Chondrocyte (in vitro differentiated cells): ENCODE measurements at places on chromosomes 1 and 21. TPM values are rescaled to one million over a fixed set of nuclear protein-coding genes. Genes with fewer than 3 reads are reported as not detected.
A peak's percentile ranks its signal among the peaks of the same experiment; 100 is the strongest.

GRCh38 chr1:43659212-43660166, 9.5 kb downstream of the KDM4A start:
- no peak overlapping the region for H3K27ac ChIP-seq
- peaks cover 48% of the 10 kb centered on the region for H3K36me3 ChIP-seq
- H3K27me3 ChIP-seq = no peaks in the 10 kb centered on the region

GRCh38 chr21:45074818-45075595, 627 bp downstream of the ADARB1 start:
- peak overlapping the region; percentile 83 for H3K4me3 ChIP-seq
- H3K4me1 ChIP-seq = peaks cover 40% of the 10 kb centered on the region
- no peaks in the 10 kb centered on the region for H3K27me3 ChIP-seq
- H3K27ac ChIP-seq = peak overlapping the region; percentile 47
- H3K36me3 ChIP-seq = peaks cover 4% of the 10 kb centered on the region

DNA sequence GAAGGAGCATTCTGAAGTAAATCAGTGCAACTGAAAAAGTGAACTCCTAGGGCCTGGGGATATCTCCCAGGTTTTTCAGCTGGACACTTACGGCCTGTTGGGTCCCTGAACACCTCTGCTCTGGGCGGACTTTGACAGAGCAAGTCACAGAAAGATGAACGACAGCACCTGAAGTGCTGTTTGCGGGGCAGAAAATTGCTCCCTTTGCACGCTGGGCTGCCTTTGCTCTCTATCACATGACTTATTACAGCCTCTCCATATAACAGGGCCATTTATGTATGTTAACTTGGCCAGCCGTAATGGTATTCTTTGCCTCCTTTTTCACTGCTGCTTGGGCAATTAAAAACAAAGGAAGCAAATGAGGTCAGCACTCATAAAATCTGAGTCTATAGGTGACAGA, 332.9 kb downstream of the BARHL2 start:
- H3K36me3 ChIP-seq = no peaks in the 10 kb centered on the region
- H3K4me3 ChIP-seq = no peak overlapping the region
- peaks cover 4% of the 10 kb centered on the region for H3K27me3 ChIP-seq

GRCh38 chr21:43930074-43930847, 65.2 kb downstream of the AGPAT3 start:
- H3K27me3 ChIP-seq = no peaks in the 10 kb centered on the region
- no peaks in the 10 kb centered on the region for H3K36me3 ChIP-seq
- peak; percentile 81 for DNase-seq
- no peak overlapping the region for H3K4me3 ChIP-seq
- no peaks in the 10 kb centered on the region for H3K4me1 ChIP-seq

DNA sequence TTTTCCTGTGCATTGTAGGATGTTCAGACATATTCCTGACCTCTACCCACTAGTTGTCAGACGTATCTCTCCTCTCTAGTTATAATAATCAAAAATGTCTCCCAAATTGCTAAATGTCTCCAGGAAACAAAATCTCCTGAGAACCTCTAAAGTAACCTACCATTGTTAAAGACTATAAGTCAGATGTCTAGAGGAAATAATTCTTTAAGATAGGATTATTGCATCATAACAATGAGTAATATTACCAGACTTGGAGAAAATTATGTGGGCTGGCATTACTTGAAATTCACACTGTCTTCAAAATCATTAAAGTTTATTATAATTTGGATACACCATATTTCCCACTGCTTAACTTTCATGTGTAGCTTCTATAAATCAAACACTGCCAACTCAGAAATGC, 643.0 kb upstream of the ADGRL2 start:
- peak overlapping the region; percentile 32 for H3K27ac ChIP-seq
- H3K4me1 ChIP-seq = peaks cover 13% of the 10 kb centered on the region
- H3K27me3 ChIP-seq = no peaks in the 10 kb centered on the region
- no peaks in the 10 kb centered on the region for H3K36me3 ChIP-seq
- no peak overlapping the region for H3K4me3 ChIP-seq
- no peak for DNase-seq

Gene CRTC2
- 24.2 to 32.5 TPM (median 30.9 TPM) in 3 replicates for total RNA-seq

DNA sequence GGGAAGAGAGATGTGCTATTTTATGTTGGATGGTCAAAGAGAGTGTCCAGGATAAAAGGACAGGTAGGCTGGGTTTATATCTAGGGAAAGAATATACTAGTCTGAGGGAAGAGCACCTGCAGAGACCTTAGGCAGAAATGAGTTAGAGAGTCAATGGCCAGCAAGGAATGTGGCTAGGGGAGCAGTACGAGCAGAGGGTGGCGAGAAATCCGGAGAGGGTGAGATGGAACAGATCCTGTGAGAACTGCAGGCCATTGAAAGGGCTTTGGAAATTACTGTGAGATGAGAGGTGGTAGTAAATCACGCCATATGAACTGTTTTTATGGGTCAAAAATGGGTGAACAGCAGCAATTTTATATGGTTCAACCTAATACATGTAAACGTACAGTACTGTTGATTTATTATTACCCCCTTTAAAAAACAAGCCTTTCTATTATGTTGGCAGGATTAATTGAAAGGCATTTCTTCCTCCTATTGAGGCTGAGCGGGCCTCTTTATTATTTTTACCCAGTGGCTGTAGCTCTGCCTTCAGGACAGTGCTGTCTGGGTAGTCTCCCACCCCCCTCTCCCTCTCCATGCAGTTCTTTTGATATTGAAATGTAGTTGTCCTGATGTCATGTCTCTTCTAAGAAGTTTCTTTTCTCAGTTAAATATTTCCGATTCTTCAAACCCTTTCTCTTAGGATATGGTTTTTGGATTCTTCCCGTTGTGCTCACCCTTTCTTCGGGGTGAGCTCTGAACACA, 75.2 kb upstream of the CD1D start:
- H3K36me3 ChIP-seq = no peaks in the 10 kb centered on the region
- no peak for DNase-seq
- H3K27me3 ChIP-seq = peaks cover 2% of the 10 kb centered on the region
- no peak overlapping the region for H3K4me3 ChIP-seq
- peaks cover 4% of the 10 kb centered on the region for H3K4me1 ChIP-seq

Gene LCE3D
- total RNA-seq = not detected in 3 replicates

- DNase-seq = no peak
- peaks cover 12% of the 10 kb centered on the region for H3K4me1 ChIP-seq
- no peak overlapping the region for H3K4me3 ChIP-seq
- H3K27me3 ChIP-seq = no peaks in the 10 kb centered on the region
- peaks cover 7% of the 10 kb centered on the region for H3K36me3 ChIP-seq
Observed at GRCh38 chr21:41815652-41816582, 49.1 kb upstream of the RIPK4 start.

- no peaks in the 10 kb centered on the region for H3K36me3 ChIP-seq
- no peak for DNase-seq
- H3K27ac ChIP-seq = no peak overlapping the region
- peaks cover 26% of the 10 kb centered on the region for H3K4me1 ChIP-seq
- H3K4me3 ChIP-seq = no peak overlapping the region
Observed at GRCh38 chr1:109148987-109149561, 35.2 kb downstream of the ELAPOR1 start.

DNA sequence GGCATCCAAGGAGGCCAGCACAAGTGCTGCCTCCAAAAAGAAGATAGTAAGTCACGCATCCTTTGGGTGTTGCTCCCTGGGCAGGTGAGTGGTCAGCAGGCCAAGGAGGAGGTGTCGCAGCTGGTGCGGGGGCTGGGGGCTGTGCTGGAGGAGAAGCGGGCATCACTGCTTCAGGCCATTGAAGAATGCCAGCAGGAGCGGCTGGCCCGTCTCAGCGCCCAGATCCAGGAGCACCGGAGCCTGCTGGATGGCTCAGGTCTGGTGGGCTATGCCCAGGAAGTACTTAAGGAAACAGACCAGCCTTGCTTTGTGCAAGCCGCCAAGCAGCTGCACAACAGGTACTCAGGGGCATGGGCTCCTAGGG, 4.3 kb downstream of the TRIM46 start:
- DNase-seq = peak; percentile 51
- H3K36me3 ChIP-seq = peaks cover 17% of the 10 kb centered on the region
- no peaks in the 10 kb centered on the region for H3K27me3 ChIP-seq
- peaks cover 35% of the 10 kb centered on the region for H3K4me1 ChIP-seq

DNA sequence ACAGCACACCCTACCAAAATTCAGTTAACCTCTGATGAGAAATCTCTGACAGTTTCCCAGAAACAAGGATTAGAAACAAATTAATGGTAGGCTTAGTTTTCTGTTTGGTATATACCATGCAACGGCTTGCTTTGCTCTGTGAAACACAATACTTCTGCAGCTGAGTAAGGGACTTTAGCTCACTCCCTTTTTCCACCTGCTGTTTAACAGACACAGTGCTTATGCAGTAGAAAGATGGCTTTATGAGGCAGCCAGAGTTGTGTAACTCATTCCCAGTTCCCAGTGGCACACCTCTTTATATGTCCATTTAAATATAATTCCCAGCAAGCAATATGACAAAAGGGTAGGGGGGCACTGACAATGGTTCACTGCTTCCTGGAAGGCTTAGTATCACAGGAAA, 124.0 kb downstream of the PIGK start:
- no peaks in the 10 kb centered on the region for H3K27me3 ChIP-seq
- no peak overlapping the region for H3K4me3 ChIP-seq
- DNase-seq = no peak
- no peak overlapping the region for H3K27ac ChIP-seq
- peaks cover 2% of the 10 kb centered on the region for H3K36me3 ChIP-seq
- H3K4me1 ChIP-seq = no peaks in the 10 kb centered on the region

- no peak overlapping the region for H3K27ac ChIP-seq
- no peaks in the 10 kb centered on the region for H3K36me3 ChIP-seq
- no peaks in the 10 kb centered on the region for H3K27me3 ChIP-seq
- peaks cover 5% of the 10 kb centered on the region for H3K4me1 ChIP-seq
- H3K4me3 ChIP-seq = no peak overlapping the region
Observed at GRCh38 chr1:65480684-65481405, 60.4 kb downstream of the LEPR start.

Gene TRNAU1AP
- total RNA-seq = 19.6 to 21.5 TPM (median 20.3 TPM) in 3 replicates

- H3K4me3 ChIP-seq = no peak overlapping the region
- no peak overlapping the region for H3K27ac ChIP-seq
- no peaks in the 10 kb centered on the region for H3K4me1 ChIP-seq
- H3K27me3 ChIP-seq = no peaks in the 10 kb centered on the region
- H3K36me3 ChIP-seq = no peaks in the 10 kb centered on the region
Observed at GRCh38 chr1:89565521-89565920, 40.9 kb downstream of the LRRC8B start.

DNA sequence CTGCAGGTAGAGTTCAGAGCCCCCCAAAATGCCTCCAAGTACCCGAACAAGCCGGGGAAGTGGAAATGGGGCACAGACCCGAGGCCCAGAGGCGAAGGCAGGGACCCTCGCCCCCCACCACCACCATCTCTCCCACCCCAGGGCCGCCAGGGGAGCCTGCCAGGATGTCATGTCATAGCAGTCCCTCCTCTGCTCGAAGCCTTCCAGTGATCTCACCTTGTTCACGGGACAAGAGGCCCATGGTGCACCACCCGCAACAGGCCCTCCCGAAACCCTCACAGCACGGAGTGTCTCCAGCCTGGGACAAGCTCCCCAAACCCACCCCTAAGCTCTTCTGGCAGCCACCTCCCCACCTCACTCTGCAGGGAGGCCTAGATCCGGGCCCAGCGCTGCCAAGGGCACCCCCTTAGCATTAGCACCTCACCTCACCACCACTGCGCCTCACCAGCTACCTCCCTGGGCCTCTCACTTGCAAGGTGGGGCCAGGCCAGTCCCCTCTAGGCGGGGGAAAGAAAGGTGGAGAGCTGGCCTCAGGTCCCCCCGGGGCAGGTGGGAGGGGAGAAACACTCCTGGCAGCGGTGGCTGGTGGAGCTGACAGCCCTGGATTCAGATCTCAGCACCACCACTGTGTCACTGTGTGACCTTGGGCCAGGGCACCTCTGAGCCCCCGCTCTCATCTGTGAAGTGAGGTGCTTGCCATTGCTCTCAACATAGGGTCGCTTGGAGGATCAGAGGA, 13.3 kb downstream of the CHD5 start:
- no peak overlapping the region for H3K27ac ChIP-seq
- peaks cover 47% of the 10 kb centered on the region for H3K27me3 ChIP-seq
- H3K4me3 ChIP-seq = no peak overlapping the region
- H3K36me3 ChIP-seq = no peaks in the 10 kb centered on the region
- H3K4me1 ChIP-seq = no peaks in the 10 kb centered on the region

DNA sequence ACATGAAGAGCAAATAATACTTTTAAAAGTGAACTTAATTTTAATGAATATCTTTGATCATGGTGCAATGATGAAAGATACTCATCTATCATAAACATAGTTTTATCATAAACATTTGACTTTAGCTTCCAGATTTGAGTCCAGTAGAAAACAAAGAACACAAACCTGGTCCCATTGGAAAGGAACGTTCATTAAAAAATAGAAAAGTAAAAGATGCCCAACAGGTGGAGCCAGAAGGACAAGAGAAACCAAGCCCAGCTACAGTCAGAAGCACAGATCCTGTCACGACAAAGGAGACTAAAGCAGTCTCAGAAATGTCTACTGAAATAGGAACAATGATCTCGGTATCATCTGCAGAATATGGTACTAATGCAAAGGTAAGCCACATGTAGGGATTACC, 55.6 kb upstream of the MYOCOS start:
- peaks cover 19% of the 10 kb centered on the region for H3K36me3 ChIP-seq
- H3K4me3 ChIP-seq = no peak overlapping the region
- no peaks in the 10 kb centered on the region for H3K27me3 ChIP-seq
- H3K4me1 ChIP-seq = peaks cover 6% of the 10 kb centered on the region

Gene SLAMF7
- not detected in 3 replicates for total RNA-seq

GRCh38 chr1:221394011-221394544, 347.8 kb downstream of the DUSP10 start:
- H3K27me3 ChIP-seq = peaks cover 2% of the 10 kb centered on the region
- H3K4me3 ChIP-seq = no peak overlapping the region
- H3K27ac ChIP-seq = no peak overlapping the region
- H3K36me3 ChIP-seq = no peaks in the 10 kb centered on the region
- no peaks in the 10 kb centered on the region for H3K4me1 ChIP-seq
- no peak for DNase-seq

- H3K4me3 ChIP-seq = no peak overlapping the region
- no peaks in the 10 kb centered on the region for H3K27me3 ChIP-seq
- H3K27ac ChIP-seq = no peak overlapping the region
- no peaks in the 10 kb centered on the region for H3K36me3 ChIP-seq
Observed at GRCh38 chr1:18324246-18324645, 156.5 kb upstream of the KLHDC7A start.

Gene SLC19A2
- total RNA-seq = 3.8 to 5.8 TPM (median 4.9 TPM) in 3 replicates

GRCh38 chr1:181175356-181175910, 86.9 kb downstream of the IER5 start:
- peaks cover 15% of the 10 kb centered on the region for H3K27me3 ChIP-seq
- H3K4me3 ChIP-seq = no peak overlapping the region
- no peaks in the 10 kb centered on the region for H3K36me3 ChIP-seq
- peaks cover 10% of the 10 kb centered on the region for H3K4me1 ChIP-seq
- H3K27ac ChIP-seq = no peak overlapping the region
